CD4-positive, alpha-beta T cell treated with Interleukin-1 beta for 1 hour (primary cell): ENCODE measurements at places on chromosomes 1 and 21.

DNA sequence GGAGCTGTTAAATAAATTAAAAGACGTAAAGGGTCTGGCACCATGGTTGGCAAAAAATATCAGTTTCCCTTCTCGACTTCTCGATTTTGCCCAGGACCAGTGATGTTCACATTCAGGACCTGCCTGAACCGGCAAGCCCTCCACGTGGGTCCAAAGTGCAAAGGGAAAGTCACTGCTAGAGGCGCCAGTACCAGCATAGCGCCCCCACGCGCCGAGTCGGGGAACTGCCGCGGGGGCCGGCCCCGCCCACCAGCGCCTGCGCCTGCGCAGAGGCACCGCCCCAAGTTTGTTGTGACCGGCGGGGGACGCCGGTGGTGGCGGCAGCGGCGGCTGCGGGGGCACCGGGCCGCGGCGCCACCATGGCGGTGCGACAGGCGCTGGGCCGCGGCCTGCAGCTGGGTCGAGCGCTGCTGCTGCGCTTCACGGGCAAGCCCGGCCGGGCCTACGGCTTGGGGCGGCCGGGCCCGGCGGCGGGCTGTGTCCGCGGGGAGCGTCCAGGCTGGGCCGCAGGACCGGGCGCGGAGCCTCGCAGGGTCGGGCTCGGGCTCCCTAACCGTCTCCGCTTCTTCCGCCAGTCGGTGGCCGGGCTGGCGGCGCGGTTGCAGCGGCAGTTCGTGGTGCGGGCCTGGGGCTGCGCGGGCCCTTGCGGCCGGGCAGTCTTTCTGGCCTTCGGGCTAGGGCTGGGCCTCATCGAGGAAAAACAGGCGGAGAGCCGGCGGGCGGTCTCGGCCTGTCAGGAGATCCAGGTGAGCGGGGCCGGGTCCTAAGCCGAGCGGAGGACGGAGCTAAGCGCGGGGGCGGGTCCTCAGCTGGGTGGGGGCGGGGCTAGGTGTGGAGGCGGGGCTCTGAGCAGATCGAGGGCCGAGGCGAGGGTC is at the start of gene PINK1:
TSS of gene PINK1 (plus strand) at position 269 of the 875 bp plus-strand sequence. CDS start at position 360, 91 bp downstream.
- peak; percentile 92 for DNase-seq

- no peak for DNase-seq
Observed at GRCh38 chr1:205706601-205707502, 26.5 kb upstream of the SLC45A3 start.

- no peak for DNase-seq
Observed at GRCh38 chr1:53361541-53361961, 33.7 kb upstream of the LRP8 start.

- DNase-seq = no peak
Observed at GRCh38 chr1:233376382-233377110, 49.0 kb downstream of the MAP3K21 start.

GRCh38 chr1:111952125-111952657 is 37.3 kb downstream of the KCND3 start:
- no peak for DNase-seq

DNA sequence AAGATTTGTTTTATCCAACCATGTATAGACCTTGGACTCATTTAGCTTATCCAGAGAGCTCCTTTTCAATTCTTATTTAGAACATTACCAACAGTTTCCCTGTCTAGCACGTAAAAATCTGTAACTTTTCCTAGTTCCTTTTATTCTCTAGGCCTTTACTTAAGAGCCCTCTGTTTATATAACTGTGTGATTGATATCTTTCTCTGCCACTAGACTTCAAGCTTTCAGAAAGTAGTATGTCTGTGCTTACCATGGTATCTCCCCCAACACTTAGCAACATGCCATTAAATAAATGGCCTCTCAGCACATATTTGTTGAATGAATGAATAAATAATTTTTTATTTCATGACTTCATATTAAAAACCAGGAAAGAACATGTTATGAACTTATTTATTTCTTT is 209.4 kb downstream of the PTPRC start:
- DNase-seq = no peak

DNA sequence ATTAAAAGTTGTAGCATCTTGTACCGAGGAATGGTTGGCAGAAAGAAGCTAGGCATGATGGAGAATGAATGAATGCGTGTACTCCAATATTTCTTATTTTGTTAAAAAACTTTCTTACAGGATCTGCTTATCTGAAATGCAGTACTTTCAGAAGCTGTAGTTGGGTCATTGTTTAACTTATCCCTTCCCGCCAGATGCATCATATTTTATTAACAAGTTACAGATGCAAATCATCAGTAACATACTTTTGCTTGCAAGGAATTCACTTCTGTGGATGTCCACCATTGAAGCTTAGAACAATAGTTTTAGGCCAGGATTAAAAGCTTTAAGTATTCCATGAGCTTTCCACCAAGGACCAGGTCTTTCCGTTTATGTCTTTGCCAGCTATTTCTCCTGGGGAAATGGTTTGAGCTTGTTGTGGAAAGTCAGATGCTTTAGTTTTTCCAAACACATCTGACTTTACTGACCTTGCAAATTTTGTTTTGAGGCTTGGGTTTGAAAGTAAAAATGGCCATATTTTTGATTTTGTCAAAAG is 65.4 kb downstream of the PATJ start:
- no peak for DNase-seq

GRCh38 chr1:159944623-159945455 is 574 bp downstream of the IGSF9 start:
- no peak for DNase-seq

- DNase-seq = no peak
Observed at GRCh38 chr1:177442584-177442983, 271.8 kb downstream of the BRINP2 start.

GRCh38 chr1:101283443-101283842 is 46.6 kb downstream of the S1PR1 start:
- DNase-seq = no peak

GRCh38 chr1:81472387-81472786 is 328.3 kb upstream of the ADGRL2 start:
- DNase-seq = no peak

- DNase-seq = no peak
Observed at GRCh38 chr1:24141311-24141997, 1.5 kb downstream of the IL22RA1 start.

DNA sequence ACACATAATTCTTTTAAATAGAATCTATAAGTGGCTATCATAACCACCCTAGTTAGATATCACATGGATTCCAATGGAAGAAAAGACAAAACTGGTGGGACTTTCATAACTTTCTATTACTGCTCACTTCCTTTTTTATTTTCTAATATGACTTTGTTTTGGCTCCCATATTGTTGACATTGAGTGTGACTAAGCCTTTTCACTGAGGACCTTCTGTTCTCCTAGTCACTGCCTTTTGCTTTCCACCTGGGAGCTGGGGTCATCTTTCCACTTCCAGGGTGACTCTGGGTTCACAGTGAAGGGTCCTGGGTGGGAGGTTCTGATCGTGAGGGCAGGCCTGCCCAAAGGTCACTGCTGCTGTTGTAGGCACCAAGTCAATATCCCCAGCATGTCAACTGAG is 275.8 kb downstream of the TGFB2 start:
- DNase-seq = no peak

DNA sequence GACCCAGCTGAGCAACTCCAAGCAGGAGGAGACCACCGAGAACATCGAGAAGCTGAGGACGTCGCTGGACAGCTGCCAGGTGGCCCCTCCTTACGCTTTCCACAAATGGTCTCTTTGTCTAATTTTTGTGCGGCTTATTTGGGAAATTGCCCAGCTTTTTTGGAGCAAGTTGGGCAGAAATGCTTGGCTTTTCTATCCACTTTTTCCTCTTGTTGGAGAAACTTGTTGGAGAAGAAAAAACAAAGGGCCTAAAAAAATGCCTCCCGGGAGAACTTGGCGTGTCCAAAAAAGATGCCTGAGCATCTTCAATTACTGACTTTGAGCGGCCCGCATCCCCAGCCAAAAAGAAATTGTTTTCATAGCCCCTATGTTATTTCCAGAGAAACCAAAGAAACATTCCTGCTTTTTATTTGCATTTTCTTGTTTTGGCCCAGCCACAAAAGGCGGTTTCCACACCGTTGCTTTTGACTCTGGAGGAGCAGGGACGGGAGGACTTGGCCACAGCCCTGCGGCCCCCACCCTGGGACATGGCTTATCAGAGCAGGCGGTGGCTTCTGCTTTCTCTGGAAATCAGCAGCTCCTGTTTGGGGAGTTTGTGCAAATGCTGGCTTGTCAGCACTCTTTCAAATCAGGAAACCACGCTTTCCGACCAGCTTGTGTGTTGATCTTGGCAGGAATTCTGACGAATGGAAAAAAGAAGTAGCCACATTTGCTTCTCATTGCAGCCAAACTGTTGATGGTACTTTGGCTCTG is 81.2 kb upstream of the EFHD2 start:
- DNase-seq = no peak

DNA sequence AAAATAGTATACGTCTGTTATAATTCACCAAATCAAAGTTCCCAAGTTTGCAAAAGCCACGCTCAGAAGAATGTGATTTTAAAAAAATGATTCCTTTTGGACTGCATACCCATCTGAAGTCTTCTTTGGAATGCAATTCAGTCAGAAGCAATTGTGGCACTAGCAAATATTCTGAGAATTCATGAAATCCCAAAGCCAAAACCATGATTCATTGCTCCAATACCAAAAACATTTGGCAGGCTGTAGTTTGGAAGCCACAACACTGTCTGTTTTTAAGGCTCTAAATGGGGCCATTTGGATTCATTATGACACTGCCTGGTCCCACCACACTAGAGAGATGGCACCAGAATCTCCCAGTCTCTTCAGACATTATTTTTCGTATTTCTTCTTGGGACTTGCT is 21.8 kb upstream of the LRRC53 start:
- DNase-seq = no peak

DNA sequence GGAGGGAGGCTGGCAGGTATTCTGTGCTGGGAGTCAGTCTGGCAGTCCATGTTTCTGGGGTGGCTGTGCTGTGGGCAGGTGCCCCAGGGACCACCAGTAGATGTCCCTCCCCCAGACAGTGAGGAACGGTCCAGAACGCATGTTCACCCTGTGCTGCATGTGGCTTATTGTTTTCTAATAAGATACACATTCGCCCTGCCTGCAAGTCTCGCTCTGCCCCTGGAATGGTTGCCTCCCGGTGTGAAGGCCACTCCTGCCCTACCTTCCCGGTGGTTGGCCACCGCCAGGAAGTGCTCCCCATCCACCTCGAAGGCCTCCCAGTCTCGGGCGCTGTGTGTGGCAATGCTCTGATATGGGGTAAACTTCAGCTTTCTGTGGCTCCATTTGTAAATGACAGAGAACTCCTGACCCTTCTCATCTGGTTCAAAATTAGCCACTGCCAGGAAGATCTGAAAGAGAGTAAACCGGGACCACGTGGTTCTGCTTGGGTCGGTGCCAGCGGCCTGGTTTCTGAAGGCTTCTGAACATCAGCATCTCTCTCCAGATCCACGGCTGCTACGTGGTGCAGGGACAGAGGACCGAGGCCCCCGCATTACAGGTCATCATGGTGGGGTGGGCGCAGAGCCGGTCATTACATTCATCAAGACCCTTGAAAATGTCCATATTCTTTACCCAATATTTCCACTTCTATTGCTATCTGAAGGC is 14.5 kb downstream of the KRTAP10-1 start:
- DNase-seq = no peak

- no peak for DNase-seq
Observed at GRCh38 chr1:202200669-202201068, 7.1 kb downstream of the LGR6 start.

DNA sequence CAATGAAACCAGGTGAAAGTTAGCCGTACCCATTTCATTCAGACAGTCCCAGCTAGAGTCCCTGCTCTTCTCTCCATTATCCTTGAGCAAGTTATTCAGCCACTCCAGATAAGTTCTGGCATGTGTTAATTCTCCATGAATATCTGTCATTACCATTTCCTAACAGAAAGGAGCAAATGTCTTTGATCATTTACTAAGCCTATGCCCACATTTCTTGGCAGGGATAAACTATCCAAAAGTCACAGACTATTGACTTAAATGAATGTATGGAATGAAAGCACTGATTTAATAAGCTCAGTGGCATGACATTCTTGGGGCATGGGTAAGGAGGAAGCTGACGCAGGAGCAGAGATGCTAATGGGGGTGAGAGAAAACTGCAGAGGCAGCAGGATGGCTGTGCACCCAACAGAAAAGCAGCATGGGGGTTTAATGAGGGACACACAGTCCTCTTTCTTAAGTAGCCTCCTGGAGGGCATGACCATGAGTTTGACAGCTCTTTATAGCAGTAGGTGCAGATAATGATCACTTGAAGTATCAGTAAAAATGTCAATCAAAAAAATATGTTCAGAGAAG is 17.6 kb upstream of the DHCR24 start:
- no peak for DNase-seq

DNA sequence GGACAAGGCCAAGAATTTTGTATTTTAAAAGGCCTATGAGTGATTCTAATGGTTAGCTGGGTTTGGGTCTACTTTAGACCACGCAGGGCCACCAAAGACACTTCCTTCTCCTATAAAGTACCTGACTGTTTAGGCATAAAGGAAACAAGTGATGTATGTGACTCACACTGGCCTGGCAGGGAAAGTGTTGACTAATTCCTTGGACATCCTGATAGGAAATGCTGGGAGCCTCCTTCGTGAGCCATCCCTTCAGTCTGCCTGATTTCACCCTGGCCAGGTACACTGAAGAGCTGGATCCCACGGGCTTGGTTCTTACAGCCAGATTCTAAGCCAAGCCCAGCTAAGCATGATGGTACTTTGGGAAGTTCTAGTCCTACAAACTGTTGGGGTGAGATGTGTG is 100.5 kb upstream of the HMGB4 start:
- no peak for DNase-seq

- DNase-seq = no peak
Observed at GRCh38 chr1:39411526-39412478, 79.6 kb upstream of the BMP8A start.

- DNase-seq = no peak
Observed at GRCh38 chr1:236067854-236068454, 3.1 kb upstream of the NID1 start.

DNA sequence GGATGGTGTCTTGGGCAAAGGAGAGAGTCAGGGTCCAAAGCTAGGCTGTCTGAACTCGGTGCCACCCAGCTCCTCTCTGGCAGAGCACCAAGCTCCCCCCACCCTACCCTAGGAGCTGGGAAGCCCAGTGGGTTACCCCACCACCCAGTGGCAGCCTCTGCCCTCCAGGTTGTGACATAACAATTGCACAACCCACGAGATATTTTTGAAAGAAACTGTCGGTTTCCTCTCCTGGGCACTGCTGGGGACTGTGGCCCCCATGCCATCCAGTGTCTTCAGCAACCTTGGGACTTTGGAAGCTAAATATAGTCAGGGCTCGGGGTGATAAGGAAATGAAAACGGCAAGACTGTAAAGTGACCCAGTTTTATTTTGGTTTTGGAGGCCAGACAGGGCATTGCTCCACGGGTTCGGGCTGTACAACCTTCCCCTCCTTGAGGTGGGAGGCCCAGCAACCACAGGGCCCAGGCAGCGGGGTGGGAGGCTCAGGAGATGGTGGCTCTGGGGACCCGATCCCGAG is 1.4 kb downstream of the CITED4 start:
- no peak for DNase-seq
